ENCODE measurements at places on chromosomes 6 and 20.
A peak's percentile ranks its signal among the peaks of the same experiment; 100 is the strongest.

DNA sequence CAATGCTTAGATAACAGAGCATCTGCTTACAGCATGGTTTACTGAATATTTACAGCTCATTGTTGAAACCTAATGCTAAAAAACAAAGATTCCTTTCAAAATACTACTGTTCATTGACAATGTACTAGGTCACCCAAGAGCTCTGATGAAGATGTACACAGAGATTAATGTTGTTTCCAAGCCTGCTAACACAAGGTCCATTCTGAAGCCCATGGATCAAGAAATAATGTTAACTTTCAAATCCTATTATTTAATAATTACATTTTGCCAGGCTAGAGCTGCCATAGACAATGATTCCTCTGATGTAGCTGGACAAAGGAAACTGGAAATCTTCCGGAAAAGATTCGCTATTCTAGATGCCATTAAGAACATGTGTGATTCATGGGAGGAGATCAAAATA is 355.6 kb downstream of the TENT5A start:
- no peak for DNase-seq

DNA sequence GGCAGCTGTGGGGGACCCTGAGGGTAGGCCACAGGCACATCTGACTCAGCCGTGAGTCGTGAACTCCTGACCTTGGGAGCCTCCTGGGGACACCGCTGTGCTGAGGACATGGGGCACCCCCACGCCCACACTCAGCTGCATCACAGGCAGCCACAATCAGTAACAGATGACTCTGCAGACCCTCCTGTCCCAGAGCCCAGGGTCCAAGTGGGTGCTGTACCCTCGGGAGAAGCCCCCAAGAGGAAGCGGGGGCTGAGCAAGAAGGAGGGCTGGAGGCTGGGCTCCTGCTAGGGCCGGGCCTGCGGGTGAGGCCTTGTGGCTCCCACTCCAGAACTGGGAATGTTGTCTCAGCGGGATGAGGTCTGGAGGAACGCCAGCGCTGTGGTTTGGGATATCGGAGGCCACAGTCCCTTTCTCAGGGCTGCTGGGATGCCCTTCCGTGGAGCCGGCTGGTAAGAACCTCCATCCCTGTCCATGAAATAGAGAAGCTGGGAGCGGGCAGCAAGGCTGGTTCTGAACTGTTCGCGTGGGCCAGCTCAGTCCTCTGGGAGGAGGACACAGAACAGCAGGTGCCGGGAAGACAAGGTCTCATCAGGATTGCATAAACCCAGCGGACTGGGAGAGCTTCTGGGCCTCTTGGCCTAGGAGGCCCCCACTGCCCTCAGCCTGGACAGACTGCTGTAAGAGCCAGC is 3.1 kb upstream of the LAMA5 start:
- no peak for DNase-seq

- DNase-seq = no peak
Observed at GRCh38 chr6:166630462-166630861, 3.4 kb upstream of the RPS6KA2 start.

GRCh38 chr6:37636116-37636515 is 61.6 kb downstream of the MDGA1 start:
- DNase-seq = no peak

GRCh38 chr20:16378712-16379370 is 194.4 kb downstream of the KIF16B start:
- DNase-seq = no peak

DNA sequence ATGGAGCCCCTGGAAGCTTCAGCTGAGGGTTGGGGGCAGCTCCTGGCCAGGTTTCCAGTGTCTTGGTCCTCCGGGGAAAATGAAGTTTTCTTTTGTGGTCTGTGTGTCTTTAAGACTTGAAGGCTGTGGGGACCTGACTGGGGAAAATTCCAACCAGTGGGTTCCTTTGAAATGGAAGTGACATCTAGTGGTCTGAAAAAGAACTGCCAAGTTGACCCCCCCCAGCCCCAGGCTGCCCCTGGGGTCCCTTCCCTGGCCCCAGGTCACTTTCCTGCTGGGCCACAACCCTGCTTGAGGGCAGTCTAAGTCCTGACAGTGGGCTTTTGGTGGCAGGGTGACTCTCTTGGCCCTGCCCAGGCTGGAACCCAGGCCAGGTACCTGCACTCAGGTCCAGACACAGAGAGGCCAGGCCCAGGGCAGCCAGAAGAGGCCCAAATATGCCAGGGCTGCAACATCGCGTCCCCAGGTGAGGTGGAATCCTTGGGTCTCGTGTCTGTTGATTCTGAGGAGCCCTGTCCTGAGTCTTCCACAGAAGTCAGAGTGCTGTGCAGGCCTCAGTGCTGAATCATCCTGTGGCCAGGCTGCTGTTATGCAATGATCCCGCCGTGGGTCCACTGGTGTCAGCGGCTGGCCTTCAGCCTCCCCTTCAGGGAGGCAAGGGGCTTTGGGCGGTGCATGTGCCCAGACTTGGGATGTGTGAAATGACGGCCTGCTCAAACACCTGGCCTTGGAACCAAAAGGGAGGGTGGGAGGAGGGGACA is 68.4 kb downstream of the VEGFA start:
- DNase-seq = peak; percentile 88

DNA sequence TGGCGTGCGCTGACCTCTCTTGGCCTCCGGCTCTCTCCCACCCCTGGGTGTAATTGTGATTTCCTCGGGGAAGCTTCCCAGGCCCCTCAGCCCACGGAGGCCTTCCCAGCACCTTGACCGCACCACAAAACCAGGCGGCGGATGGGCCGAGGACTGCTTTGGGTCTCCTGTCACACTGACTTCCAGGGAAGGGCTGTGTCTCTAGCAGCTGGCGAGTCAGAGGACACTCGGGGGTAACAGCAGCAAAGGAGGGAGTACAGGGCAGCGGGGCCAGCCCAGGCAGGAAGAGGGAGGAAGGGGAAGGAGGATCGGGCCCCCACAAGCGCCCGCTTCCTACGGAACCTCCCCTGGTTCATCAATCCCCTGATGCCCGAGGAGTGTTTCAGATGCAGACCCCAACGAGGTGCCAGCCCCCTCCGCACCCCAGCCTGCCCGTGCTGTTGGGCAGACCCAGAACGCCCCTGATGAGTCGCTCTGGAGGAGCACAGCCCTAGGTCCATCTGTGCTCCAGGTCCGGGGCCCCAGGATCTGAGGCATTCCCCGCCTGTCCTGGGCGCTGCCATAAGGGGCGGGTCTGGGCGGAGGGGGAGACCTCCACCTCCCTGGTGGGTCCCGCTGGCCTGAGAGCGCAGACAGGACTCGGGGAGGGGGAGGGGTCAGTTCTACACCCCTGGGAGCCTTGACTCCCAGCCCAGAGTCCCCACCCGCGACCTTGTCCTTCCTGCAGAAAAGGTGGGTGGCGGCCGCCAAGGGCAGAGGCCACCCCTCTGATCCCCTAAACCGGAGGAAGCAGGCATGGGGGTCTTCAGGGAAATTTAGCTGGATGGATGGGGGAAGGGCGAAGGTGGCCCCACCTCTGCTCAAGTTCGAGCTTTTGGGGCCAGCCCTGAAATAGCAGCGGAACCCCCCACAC is 956 bp downstream of the CHRNA4 start:
- DNase-seq = no peak

GRCh38 chr20:64238115-64238825 is 17.3 kb upstream of the PCMTD2 start:
- DNase-seq = no peak

DNA sequence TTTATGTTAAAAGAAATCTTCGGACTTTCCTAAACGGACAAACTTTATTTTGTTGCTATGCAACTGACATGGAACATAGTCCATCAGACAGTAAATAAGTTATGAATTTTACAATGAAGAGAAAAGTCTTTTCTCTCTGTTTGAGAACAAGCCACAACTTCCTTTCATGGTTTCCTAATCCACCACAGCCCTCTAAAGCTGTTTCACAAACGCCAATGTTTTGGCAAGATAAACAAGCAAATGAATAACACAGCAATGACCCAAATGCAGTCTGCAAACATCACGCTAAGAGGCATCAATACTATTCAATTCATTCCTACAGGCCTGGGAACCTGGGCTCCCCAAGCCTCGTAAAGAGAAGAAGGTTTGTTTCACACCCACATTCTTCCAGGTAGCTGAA is 60.4 kb downstream of the HAO1 start:
- peak; percentile 83 for DNase-seq

DNA sequence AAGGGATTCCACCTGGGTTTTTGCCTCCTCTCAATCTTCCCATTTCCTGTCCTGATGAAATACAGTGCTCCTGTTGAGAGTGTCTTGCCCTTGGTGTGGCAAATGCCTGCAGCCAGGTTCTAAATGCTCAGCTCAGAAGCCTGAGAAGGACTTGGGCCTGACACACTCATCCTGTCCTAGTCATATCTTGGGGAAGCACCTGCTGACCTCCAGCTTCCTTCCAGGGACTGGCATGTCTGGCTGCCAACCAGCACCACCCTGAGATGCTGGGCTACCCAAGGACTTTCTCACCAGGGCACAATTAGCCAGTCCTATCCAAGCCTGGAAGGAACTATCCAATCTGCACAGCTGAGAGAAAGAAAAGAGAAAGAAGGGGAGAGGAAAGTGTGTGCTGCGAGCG is 43.4 kb downstream of the LRFN2 start:
- no peak for DNase-seq

DNA sequence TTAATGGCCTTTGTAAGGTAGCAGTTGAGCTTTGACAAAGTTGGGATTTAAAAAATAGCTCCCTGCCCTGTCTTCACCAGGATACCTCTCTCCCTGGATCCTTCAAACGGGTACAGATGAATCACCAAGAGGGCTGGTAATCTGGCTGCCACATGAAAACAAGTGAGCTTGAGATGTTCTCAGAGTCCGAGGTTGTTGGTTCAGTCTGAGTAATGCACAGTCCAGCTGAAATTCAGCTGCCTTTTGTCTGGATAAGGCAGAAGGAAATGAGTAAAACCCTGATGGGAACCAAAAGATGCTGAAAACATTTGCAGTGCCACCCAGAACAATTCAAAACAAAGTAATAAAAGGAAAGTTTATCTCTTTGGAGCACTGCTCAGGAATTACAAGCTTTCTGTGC is 86.8 kb downstream of the GJA1 start:
- DNase-seq = peak; percentile 98

DNA sequence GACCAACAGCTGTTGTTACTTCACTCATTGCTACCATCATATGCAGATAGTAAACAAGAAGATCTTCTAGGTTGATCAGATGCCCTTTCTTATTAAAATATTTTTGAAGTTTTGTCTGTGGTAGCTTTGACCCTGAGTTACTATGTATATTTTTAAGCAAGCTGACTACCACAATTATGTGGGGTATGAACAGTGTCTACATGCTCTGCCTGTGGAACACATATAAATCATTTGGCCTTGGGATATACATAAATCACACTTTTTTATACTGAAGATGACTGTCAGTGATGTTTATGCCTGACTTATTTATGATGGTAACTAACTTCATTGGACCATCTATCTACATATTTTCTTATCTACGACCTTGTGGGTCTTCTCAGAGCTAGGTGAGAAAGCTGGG is 44.2 kb downstream of the LIN28B start:
- DNase-seq = no peak

DNA sequence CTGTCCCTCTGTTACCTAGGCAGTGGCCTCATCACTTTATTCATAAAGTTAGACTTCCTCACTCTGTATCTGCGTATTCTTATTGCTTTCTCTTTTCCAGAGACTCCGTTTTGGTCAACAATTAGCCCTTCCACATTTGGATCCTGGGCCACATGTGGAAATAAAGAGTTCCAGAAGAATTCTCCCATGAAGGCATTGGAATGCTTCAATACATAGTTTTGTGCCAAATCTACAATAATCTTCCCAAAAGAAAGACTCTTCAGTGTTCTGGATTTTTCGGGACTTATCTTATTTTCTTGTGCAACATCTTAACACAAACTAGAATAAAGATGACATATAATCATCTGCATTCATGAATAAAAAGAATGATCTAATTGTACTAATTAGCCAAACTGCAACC is 187.7 kb upstream of the BMP2 start:
- DNase-seq = no peak

DNA sequence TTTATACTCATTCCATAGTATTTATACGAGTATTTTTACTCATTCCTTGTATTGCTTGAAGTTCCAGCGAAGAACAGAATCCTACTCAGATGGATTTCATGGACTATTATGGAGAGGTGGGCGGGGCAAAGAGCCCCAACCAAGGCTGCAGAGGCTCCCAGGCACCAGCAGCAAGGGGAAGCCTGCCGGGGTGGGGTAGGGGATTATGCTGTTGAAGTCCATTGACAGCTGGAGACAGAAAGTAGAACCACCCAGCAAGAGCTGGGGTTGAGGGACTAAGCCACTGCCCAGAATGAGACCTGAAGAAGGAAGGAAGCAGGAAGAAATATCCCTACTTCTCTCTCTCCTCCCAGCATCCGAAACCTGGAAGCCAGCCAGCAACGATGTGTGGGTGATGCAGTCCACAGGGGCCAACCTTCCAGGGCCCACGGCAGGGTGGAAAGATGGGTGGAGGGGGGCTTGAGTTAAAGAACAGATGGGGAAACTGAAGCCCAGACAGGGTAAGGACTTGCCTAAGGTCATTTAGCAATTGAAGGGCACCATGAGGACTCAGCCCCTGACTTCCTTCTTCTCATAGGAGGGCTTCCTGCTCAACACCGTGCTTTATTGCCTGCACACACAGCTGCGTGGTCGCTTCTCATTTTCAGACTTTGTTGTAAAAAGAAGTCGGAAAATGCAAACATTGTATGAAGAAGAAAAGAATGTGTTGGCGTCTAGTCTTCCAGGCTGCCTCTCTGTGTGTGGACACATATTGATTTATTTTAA is 18.3 kb upstream of the GTSF1L start:
- DNase-seq = no peak

DNA sequence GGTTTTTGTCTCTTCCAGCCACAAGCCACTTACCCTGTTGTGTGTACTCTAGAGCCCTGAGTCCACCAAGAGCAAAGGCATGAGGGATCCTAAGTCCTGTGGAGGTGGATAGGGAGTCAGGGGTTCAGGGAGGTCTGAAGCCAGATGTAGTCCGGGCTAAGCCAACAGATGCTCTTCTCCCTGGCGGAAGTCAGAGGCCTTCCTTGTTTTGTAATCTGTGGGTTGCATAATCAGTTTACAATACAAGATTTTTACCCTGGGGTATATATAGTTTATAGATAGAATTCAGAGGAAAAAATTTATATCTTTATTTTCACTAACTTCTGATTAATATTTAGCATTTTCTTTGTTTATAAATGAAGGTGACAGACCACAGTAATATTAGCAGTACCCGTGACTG is 9.2 kb downstream of the LAMP5 start:
- DNase-seq = no peak

DNA sequence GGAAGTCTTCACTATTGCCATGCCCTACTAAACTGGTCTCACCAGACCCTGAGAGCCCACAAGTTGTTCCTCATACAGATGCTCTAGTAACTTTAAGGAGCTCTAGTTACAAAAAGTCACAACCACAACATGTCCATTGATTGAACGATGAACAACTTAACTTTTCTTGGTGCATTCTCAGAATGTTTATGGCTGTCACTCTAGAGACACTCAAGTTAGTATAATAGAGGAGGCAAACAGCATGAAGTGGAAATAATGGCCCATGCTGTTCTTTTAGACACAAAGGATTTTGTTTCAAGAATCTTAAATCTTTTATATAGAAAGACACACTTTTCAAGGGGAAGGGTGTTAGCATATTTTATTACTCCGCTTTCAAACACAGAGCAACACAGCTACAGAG is 934.4 kb downstream of the HACE1 start:
- no peak for DNase-seq

GRCh38 chr6:34243901-34244884 is 4.6 kb downstream of the SMIM29 start:
- DNase-seq = peak; percentile 95

All from iris pigment epithelial cell (primary cell).